ENCODE measurements at places on chromosomes 16 and 17.

DNA sequence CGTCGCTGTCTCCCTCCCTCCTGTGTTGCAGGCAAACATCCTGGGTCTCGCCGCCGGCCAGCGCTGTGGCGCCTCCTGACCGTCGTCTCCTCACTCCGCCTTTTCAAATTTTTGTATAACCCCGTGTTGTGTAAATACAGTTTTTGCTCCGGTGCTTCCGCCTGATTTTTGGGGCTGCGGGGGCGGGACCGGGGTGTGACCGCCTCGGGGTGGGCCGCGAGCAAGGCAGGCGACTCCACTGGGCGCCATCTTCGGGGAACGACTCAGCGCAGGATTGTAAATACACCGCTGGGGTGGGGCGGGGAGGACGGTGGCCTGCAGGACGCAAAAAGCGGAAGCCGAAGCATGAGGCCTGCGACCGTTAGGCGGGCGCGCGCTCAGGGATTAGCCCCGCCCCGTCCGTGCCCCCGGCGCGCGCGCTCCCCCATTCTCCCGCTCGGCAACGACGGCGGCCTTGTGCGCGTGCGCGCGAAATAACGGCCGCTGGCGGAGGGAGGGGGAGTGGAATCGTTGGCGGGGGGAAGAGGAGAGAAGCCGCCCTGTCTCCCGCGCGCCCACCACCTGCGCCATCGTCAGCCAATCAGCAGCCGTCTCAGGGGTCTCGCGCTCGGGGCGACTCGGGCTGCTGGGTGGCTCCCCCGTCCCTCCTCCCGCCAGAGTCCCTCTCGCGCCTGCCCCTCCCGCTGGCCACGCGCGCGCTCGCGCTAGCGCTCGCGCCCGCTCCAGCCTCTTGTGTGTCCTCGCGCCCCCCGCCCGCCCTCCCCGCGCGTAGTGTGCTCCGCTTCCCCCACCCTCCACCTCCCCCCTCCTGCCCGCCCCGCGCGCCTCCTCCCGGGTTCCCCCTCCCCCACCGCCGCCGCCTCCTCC, 864 bp upstream of the MAZ start:
- DNase-seq, result peak; percentile 98

GRCh38 chr17:31211352-31212012, 85.6 kb downstream of the OMG start:
- DNase-seq, result no peak

DNA sequence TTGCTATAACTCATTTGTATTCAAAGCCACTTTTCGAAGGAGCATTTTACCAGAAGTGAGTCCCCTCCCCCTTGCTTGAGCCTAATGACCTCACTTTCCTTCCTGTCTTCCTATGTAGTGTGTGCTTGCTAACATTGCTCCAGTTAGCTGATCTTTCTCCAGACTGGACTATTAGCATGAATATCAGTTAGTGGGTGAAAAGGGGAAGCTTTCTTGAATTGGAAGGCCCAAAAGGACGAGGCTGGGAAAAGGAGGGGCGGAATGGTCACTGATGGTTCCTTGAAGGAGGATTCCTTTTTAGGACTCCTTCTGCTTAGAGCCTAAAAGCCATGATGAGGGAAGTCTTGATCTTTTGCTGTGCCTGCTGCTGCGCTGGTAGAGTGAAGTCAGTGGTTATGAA, 11.9 kb downstream of the MAP3K3 start:
- DNase-seq, result no peak

DNA sequence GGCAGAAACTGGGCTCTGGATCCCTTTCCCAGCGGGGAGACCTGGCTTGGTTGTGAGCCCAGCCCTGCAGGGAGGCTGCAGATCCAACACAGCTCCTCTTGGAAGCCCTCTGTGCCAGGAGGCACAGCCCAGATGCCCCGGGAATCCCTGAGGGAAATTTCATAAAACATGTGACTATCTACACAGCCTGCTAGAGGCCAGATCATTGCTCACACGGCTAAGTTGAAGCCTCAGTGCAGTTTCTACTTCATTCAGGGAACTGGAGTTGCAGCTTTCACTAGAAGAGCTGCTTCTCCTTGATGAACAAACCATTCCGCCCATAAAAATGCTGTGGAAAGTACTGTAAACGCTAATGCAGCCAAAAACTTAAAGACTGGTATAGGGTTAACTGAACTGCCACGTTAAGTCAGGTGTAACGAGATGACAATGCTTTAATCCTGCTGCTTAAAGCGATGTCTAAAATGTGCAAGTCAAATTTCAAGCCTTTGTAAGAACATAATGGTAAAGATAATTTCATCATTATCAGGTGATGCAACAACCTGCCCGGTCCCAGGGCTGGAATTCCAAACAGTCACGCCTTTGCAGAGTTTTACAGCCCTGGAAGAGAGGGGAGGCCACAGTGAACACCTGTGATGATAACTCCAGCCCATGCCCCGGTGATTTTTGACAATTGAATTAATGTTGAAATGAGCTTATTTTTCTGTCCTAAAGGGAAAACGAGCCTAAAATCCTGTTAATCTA, 172.5 kb downstream of the ZFHX3 start:
- DNase-seq, result no peak

DNA sequence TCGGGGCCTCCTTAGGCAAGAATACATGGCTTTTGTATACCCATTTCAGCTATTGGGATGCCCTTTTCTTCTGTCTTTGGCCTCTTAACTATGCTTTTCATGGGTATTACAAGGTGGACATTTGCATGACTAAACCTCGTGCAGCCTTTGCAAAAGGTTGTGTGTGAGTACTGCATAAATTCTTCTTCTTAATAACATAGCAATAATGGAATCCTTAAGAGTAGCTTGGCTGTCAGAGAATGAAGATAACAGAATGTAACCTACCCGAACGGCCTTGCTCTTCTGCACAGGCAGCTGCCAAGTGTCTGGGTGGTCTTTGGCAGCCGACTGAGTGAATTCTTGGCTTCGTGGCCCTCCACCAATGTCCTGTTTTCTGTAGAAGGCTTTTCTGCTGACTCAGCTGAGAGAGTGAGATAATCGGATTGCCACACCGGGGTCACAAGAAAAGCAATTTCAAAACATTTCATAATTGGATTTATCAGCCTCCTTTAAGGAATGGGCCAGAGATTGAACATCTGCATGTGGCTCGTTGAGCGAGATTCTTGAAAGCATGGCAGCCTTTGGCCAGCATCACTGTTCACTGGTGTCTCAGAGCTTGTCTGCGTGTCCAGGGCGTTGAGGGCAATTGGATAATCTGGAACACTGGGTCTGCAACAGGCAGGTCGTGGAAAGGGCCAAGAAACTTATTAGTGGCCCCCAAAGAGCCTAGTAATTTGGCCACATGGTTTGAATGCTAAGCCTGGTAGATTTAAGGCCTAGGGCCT, 13.4 kb downstream of the IRF8 start:
- DNase-seq, result no peak

DNA sequence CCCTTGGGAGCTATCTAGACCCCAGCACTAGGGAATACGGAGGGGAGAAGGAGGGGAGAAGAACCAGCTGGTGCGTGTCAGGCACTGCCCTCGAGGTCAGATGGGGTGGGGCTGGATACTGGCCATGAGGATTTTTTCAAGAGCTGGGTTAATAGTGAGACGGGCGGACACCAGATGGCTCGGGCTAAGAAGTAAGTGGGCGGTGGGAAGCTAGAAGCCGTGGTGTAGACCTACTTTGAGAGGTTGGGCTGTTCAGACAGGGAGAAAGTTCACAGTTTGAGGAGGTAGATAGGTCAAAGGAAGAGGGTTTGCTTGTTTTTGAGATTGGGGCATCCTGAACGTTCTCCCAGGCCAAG, 303.8 kb downstream of the SEC14L1 start:
- DNase-seq, result peak; percentile 93

DNA sequence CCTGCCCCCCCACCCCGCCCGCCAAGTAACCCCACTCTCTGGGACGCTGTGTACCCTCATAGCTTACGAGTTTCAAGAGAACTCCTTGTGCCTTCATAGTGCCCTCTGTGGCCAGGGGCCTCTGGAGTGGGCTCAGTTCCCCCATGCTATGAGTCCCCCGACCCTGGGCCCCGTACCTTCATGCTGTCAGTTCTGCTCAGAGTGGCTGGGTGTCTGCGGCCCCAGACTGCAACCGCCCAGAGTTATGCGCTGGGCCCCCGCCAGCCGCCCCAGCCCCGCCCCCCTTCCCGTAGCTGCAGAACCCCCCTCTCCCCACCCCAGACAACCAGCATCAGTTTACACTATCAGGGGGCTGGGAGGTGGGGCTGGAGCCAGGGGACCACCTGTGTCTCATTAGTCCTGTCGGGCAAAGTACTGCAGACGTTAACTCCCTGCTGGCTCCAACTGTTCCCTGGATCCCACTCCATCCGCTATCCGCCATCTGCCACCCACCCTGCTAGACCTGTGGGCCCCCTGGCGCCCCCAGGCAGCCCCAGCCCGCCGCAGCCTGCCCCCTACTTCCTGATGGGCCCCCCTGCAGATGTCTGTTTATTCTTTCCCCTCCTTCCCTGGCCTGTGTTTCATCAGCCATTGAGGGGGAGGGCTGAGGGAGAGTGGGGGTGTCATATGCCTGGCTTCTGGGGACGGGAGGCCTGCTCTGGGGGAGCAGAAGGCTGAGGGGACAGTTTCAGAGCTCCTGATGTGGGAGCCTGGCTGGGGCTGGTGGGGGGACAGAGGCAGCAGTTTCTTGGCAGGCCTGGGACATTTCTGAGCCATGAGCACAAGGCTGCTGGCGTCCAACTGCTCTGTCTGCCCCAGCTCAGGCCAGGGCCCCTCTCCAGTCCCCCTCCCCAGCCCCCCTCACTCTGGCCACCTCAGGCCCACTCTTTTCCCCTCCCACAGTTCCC, at the start of gene MFAP4:
Gene MFAP4 (minus strand): TSS at position 217 of the 947 bp plus-strand sequence. CDS start 35 bp downstream, at position 182.
- DNase-seq, result peak; percentile 95

GRCh38 chr16:52404546-52404945, 142.4 kb downstream of the TOX3 start:
- DNase-seq, result no peak

- no peak for DNase-seq
Observed at GRCh38 chr16:74075393-74075792, 221.2 kb upstream of the PSMD7 start.

- DNase-seq, result peak; percentile 37
Observed at GRCh38 chr16:8905168-8905762, 23.1 kb downstream of the LITAFD start.

GRCh38 chr17:17666111-17666714, 15.0 kb upstream of the RAI1 start:
- no peak for DNase-seq

DNA sequence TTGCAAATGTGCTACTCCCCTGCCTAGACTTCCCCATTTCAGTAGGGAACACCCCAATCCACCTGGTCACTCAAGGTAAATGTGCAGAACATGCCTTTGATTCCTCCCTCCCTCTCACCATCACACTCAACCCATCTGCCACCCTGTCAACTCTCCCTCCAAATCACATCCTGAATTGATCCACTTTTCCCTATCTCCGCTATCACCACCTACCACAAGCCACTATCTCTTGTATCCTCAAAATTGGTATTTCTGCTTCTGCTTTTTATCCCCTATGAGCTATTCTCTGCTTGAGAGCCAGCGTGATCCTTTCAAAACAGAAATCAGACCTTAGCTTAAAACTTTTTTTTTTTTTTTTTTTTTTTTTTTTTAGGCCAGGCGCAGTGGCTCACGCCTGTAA, 5.4 kb upstream of the NOL11 start:
- DNase-seq, result peak; percentile 44

DNA sequence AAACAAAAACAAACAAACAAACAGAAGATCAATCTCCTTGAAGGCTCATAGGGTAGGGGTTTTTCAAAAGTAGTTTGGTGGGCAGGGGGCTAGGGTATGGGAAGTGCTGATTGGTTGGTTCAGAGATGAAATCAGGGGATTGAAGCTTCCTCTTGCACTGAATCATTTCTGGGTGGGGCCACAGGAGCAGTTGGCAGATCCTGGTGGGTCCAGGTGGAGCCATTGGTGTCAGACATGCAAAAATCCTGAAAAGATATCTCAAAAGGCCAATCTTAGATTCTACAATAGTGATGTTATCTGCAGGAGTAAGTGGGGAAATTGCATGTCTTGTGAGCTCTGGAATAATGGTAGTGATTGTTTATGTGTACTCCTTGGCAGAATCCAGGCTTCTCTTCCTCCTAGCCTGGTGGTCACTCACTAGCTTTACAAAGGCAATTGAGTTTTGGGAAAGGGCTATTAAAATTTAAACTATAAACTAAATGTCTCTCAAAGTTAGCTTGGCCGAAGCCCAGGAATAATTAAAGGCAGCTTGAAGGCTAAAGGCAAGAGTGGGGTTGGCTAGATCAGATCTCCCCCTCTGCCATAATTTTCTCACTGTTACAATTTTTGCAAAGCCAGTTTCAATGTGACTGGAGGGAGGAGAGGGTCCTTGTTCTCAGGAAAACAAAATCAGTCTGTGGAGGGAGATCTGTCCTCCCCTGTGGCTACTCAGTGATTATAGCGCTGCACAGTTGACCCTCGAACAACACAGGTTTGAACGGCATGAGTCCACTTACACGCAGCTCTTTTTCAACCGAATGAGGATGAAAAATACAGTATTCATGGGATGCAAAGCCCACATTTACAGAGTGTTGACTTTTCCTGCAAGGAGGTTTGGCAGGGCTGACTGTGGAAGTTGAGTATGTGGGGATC, 45.2 kb downstream of the RNF112 start:
- no peak for DNase-seq

GRCh38 chr17:2978991-2979390, 84.4 kb downstream of the OR1D5 start:
- DNase-seq, result no peak

- DNase-seq, result no peak
Observed at GRCh38 chr16:68346892-68347480, 36.2 kb downstream of the PRMT7 start.

GRCh38 chr17:1834380-1835149, 4.8 kb downstream of the RPA1 start:
- DNase-seq, result no peak

DNA sequence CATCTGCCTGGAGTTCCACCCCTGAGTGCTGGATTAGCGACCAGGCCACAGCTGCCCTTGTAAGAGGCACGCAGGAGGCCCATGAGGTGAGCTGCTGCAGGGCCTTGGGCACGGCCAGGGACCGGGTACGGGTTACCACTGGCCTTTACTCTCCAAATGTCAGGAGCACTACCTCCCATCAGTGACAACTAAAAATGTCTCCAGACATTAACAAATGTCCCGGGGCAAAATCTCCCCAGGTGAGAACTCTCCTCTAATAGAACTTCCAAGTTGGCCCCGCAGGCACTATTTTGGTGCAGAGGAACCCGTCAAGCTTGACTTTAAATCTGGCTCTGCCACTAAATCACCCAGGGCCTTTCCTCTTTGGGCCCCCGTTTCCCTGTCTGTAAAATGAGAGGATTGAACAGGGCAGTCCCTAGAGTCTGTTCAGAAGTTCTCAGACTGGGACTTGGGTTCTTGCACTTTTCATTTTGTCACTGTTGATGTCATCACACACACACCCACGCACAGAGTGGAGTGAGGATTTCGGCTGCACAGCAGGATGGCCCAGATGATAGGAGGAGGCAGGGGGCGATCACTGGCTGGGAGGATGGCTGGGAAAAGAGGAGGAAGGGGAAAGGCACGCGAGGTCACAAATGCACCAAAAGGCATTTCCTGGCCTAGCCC, 24.5 kb upstream of the MAPT start:
- DNase-seq, result no peak

GRCh38 chr17:8163978-8164814, 1.4 kb upstream of the VAMP2 start:
- peak; percentile 88 for DNase-seq

Data from WERI-Rb-1 (cell line).